Hepatocyte (in vitro differentiated cells): ENCODE measurements at places on chromosomes 1 and 21. TPM values are rescaled to one million over a fixed set of nuclear protein-coding genes. Genes with fewer than 3 reads are reported as not detected.

SLAMF1 gene
- 0.20 and 1.2 TPM in 2 replicates for total RNA-seq

ADPRS gene
- total RNA-seq = 27.4 and 37.6 TPM in 2 replicates

PRAMEF13 gene
- not detected in 2 replicates for total RNA-seq

S100A7 gene
- total RNA-seq = 0.60 TPM in 1 of 2 replicates, not detected in the other

BTBD19 gene
- total RNA-seq = 4.8 and 5.5 TPM in 2 replicates

TFF2 gene
- 15.5 and 23.9 TPM in 2 replicates for total RNA-seq

ERICH3 gene
- total RNA-seq = 0.12 and 0.47 TPM in 2 replicates
